CD4-positive, alpha-beta memory T cell (primary cell): ENCODE measurements at places on chromosomes 1 and 21. TPM values are rescaled to one million over a fixed set of nuclear protein-coding genes. Genes with fewer than 3 reads are reported as not detected.
A peak's percentile ranks its signal among the peaks of the same experiment; 100 is the strongest.

SPRR2A gene
- not detected for total RNA-seq

DNA sequence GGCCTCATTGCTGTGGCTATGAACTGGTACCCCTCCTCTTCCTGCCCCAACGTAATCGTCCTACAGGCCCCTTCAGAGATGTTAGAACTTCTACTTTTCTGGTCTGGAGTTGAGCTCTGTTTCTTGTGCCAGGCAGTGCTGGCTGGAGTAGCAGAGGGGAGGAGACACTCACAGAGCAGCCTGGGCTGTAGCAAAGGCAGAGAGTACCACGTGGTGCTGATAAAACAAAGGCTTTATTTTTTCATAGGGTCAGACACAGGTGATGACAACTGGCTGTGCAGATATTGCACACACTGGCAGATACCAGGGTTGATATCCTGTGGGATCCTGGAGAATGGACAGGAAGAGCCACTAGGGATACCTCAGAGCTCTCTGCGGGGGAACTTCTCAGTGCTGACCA is 23.2 kb downstream of the CRCT1 start:
- H3K27me3 ChIP-seq = no peaks in the 10 kb centered on the region
- H3K4me1 ChIP-seq = no peaks in the 10 kb centered on the region
- no peaks in the 10 kb centered on the region for H3K36me3 ChIP-seq
- no peak overlapping the region for H3K27ac ChIP-seq

DNA sequence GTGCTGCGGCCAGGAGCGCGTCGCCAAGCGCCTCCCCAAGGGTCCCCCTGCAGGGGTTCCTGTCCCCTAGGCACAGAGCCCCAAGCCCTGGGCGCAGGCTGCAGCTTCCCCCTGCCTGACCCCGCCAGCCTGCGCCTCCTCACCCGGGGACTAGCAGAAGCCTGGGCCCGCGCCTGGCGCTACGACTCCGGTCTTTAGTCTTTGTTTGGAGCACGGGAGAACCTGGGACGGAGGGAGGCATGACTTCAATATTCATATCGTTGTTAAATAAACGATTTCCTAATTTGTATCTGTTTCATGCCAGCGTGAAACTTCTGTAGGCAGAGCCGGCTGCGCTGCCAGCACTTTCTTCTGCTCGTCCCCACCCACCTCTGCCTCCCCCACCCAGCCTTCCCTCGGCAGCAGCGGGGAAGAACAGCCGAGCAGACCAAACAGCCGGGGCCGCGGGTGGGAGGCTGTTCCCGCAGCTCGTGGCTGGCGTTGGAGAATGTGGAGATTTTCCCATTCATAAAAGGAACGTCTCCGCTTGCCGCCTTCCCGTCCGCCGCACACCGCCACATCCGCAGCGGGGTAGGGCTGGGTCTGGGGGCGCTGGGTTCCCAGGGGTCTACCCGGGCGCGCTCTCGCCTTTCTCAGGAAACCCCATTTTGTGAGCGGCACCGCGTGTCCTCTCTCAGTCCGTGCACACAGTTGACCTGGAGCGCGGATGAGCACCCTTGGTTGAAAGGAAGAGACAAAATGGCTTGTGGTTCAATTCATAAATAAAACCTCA is 777 bp upstream of the TRIM67 start:
- H3K4me1 ChIP-seq = peaks cover 5% of the 10 kb centered on the region
- H3K27ac ChIP-seq = no peak overlapping the region
- H3K27me3 ChIP-seq = peaks cover 17% of the 10 kb centered on the region
- no peaks in the 10 kb centered on the region for H3K36me3 ChIP-seq
- no peak for DNase-seq

- H3K27me3 ChIP-seq = no peaks in the 10 kb centered on the region
- H3K4me1 ChIP-seq = peaks cover 39% of the 10 kb centered on the region
- peak overlapping the region; percentile 87 for H3K27ac ChIP-seq
- peak overlapping the region; percentile 97 for H3K4me3 ChIP-seq
- H3K36me3 ChIP-seq = no peaks in the 10 kb centered on the region
- no peak for DNase-seq
These were observed 78.9 kb upstream of the AK4 start for GRCh38 chr1:65069011-65069565.

DMBX1 gene
- not detected for total RNA-seq

RSPO1 gene
- total RNA-seq = not detected

GRCh38 chr1:181577475-181577874 is 94.2 kb downstream of the CACNA1E start:
- H3K27me3 ChIP-seq = no peaks in the 10 kb centered on the region
- H3K27ac ChIP-seq = no peak overlapping the region
- H3K4me3 ChIP-seq = no peak overlapping the region
- DNase-seq = no peak
- H3K4me1 ChIP-seq = no peaks in the 10 kb centered on the region
- H3K36me3 ChIP-seq = no peaks in the 10 kb centered on the region

TMEM39B gene
- 19.1 TPM for total RNA-seq

SIK1 gene
- not detected for total RNA-seq

GRCh38 chr1:93501399-93501798 is 53.5 kb downstream of the FNBP1L start:
- H3K27me3 ChIP-seq = no peaks in the 10 kb centered on the region
- no peaks in the 10 kb centered on the region for H3K4me1 ChIP-seq
- H3K36me3 ChIP-seq = no peaks in the 10 kb centered on the region
- H3K27ac ChIP-seq = no peak overlapping the region
- H3K4me3 ChIP-seq = no peak overlapping the region

DNA sequence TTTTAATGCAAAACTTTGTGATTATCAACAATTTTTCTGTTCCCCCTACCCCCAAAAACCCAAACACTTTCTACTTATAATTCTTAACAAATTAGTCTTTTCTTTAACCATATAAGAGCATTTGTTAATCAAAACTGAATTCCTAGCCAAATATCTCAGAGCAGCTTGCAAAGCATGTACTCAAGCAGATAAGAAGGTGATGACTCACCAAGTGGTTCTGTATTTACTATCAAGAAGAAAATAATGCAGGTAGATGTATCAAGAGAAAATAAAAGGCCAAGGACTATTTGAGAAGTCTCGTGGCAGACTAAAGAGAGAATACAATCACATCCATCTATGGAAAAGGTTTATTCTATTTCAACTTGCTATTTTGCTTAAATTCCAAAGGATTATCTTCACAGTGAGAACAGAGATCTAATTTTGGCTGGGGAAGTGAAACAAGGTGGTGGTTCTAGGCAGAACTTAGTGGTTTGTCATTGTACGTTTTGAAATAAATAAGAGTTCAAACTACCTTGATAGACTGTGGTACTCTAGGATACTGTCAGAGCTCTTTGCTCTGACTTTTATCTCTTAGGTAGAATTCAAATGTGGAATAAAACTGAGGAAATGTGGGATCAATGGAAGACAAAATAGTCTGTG is 94.7 kb upstream of the NRIP1 start:
- H3K4me3 ChIP-seq = no peak overlapping the region
- H3K27ac ChIP-seq = no peak overlapping the region
- no peaks in the 10 kb centered on the region for H3K36me3 ChIP-seq
- no peaks in the 10 kb centered on the region for H3K4me1 ChIP-seq
- H3K27me3 ChIP-seq = no peaks in the 10 kb centered on the region

DNA sequence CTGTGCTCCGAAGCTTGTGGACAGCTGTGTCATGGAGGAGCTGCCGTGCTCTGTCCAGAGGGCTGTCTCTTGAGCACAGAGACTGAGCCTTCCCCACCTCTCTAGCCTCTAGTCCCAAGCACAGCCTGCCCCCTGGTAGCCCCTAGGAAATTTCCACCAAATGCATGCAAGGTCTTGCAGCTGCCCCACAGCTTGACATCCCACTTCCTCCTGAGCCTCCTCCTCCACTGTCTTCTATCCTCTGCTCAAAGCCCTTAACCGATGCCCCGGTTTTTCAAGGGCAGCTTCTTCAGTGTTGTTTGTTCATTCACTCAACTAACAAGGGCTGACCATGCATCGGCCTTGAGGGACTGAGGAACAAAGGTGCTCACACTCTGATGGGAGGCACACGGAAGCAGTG is 20.6 kb upstream of the PROK1 start:
- no peak overlapping the region for H3K4me3 ChIP-seq
- no peaks in the 10 kb centered on the region for H3K27me3 ChIP-seq
- no peak overlapping the region for H3K27ac ChIP-seq
- no peak for DNase-seq
- H3K4me1 ChIP-seq = no peaks in the 10 kb centered on the region

DNA sequence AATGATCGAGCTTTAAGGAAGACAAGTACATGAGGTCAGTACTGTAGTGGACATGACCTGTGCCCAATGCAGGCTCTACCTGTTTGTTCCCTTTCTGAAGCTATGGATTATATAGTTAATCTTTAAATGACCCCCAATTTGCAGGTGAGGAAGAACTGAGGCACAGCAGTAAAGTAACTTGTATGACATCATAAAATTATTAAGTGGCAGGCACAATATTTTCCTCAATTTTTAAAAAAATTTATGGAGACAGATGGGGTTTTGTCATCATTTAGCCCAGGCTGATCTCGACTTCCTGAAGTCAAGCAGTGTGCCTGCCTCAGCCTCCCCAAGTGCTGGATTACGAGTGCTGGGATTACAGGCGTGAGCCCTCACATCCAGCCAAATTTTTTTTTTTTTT is 3.6 kb upstream of the GATAD2B start:
- peaks cover 14% of the 10 kb centered on the region for H3K4me1 ChIP-seq
- H3K36me3 ChIP-seq = no peaks in the 10 kb centered on the region
- no peak overlapping the region for H3K27ac ChIP-seq
- DNase-seq = no peak
- H3K27me3 ChIP-seq = no peaks in the 10 kb centered on the region
- H3K4me3 ChIP-seq = no peak overlapping the region

PLA2G2F gene
- not detected for total RNA-seq

C1QC gene
- 3.3 TPM for total RNA-seq

- no peaks in the 10 kb centered on the region for H3K4me1 ChIP-seq
- H3K4me3 ChIP-seq = no peak overlapping the region
- DNase-seq = no peak
- no peak overlapping the region for H3K27ac ChIP-seq
These were observed 28.3 kb upstream of the KIF26B start for GRCh38 chr1:245126530-245126929.

LRRC38 gene
- not detected for total RNA-seq

KRTAP11-1 gene
- not detected for total RNA-seq

FNDC10 gene
- total RNA-seq = 2.9 TPM

DNA sequence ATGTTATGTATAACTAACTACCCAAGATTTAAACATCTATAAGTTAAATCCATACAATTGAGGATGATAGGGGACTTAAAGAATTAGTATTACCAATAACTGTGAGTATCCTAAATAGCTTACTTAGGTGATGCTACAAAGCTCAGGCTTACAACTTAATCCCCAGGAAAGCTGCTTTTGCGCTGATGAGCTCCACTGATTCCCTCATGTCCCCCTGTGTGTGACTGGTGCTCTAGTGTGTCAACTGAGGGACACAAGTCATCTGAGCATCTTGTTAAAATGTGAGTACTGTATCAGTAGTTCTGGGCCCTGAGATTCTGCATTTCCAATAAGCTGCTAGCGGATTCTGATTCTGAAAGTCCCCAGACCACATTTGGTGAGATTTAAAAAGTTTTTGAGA is 1458.8 kb downstream of the MRPL39 start:
- no peaks in the 10 kb centered on the region for H3K4me1 ChIP-seq
- H3K27me3 ChIP-seq = no peaks in the 10 kb centered on the region
- H3K36me3 ChIP-seq = no peaks in the 10 kb centered on the region
- no peak overlapping the region for H3K27ac ChIP-seq
- no peak for DNase-seq

VWA5B1 gene
- not detected for total RNA-seq

- H3K27me3 ChIP-seq = no peaks in the 10 kb centered on the region
- no peak overlapping the region for H3K4me3 ChIP-seq
- no peak overlapping the region for H3K27ac ChIP-seq
- DNase-seq = no peak
These were observed 186.8 kb upstream of the C1orf174 start for GRCh38 chr1:4086921-4087320.

- DNase-seq = no peak
- H3K36me3 ChIP-seq = no peaks in the 10 kb centered on the region
- no peaks in the 10 kb centered on the region for H3K27me3 ChIP-seq
These were observed 388.5 kb downstream of the PLPP3 start for GRCh38 chr1:56190806-56191365.

TSACC gene
- total RNA-seq = not detected

DNA sequence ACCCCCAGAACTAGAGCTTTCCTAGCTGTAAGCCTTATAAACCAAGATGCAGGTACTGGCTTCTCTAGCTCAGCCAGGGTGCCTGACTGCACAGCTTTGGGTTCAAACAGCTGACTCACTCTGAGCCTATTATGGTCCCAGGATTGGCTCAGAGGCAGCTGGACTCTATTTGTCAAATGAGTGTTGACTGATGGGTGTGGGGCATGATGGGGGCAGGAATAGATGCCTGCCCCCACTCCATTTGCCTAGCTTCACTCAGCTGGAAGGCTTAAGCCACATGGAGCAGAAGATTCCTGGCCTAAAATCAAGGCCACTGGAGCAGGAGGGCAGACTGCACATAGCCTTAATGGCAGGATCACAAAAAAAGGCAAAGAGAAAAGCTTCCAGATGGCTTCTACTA is 90.5 kb downstream of the PIK3R3 start:
- DNase-seq = no peak
- no peak overlapping the region for H3K27ac ChIP-seq
- H3K4me3 ChIP-seq = no peak overlapping the region
- H3K4me1 ChIP-seq = no peaks in the 10 kb centered on the region

DNA sequence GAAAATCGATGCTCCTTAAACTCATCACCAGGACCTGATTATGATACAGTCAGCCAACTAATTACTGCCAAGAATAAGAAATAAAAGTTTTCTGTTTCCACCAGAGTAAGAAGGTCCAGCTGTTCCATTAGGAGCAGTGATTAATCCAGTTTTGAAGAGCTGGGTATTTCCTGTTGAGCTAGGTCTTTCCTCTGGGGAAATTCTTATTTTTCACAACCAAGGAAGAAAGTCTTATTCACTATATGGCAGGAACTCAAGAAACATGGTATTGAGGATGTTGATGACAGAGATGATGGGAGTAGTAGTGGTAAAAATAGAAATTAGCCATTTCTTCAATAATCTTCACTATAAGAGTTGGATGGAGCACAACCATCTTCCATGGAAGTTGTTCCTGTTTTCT is 374.6 kb upstream of the RUNX1 start:
- DNase-seq = no peak
- no peaks in the 10 kb centered on the region for H3K36me3 ChIP-seq
- H3K27ac ChIP-seq = no peak overlapping the region
- H3K4me1 ChIP-seq = peaks cover 9% of the 10 kb centered on the region

- DNase-seq = peak; percentile 2
- H3K27ac ChIP-seq = no peak overlapping the region
- no peaks in the 10 kb centered on the region for H3K4me1 ChIP-seq
- H3K36me3 ChIP-seq = no peaks in the 10 kb centered on the region
- H3K4me3 ChIP-seq = no peak overlapping the region
These were observed 397.9 kb downstream of the HHAT start for GRCh38 chr1:210726621-210727020.

CFH gene
- total RNA-seq = 13.4 TPM

ERG gene
- not detected for total RNA-seq

DENND2D gene
- 284 TPM for total RNA-seq

DNA sequence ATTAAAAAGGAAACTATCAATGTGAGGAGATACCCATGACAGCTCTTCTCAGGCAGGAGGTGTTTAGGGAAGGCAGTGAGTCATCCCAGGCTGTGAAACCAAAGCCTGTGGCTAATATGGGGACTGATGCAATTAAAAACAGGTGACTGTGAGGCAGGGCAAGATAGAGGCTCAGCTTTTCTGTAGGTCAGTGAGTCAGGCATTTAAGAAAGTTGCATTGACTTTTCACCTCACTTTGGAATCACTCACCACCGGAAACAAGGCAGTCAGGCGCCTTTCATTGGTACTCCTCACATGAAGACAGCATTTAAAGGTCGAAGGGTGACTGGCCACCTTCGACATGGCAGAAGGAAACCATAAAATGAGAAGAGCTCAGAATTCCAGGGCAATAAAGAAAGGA is 54.5 kb downstream of the PAPPA2 start:
- no peaks in the 10 kb centered on the region for H3K4me1 ChIP-seq
- no peak for DNase-seq
- H3K27me3 ChIP-seq = no peaks in the 10 kb centered on the region
- no peak overlapping the region for H3K27ac ChIP-seq
- H3K4me3 ChIP-seq = no peak overlapping the region
- H3K36me3 ChIP-seq = no peaks in the 10 kb centered on the region
